AG04450 (cell line): ENCODE measurements at places on chromosomes 11 and 22. TPM values are rescaled to one million over a fixed set of nuclear protein-coding genes. Genes with fewer than 3 reads are reported as not detected.

DNA sequence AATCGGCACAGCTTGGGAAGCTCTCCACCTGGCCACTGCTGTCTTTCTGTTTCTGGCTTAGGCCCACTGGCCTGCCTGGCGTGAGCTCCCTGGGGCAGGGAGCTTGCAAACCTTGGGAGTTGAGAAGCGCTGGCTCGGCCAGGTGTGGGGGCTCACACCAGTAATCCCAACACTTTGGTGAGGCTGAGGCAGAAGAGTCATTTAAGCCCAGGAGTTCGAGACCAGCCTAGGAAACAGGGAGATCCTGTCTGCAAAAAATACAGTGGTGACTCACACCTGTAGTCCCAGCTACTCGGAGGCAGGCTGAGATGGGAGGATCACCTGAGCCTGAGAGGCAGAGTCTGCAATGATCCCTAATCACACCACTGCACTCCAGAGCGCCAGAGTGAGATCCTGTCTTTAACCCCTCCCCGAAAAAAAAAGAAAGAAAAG, 4.0 kb downstream of the AP5B1 start:
- DNase-seq: no peak

GRCh38 chr11:35766651-35767050, 104.1 kb downstream of the TRIM44 start:
- no peak for DNase-seq

DNA sequence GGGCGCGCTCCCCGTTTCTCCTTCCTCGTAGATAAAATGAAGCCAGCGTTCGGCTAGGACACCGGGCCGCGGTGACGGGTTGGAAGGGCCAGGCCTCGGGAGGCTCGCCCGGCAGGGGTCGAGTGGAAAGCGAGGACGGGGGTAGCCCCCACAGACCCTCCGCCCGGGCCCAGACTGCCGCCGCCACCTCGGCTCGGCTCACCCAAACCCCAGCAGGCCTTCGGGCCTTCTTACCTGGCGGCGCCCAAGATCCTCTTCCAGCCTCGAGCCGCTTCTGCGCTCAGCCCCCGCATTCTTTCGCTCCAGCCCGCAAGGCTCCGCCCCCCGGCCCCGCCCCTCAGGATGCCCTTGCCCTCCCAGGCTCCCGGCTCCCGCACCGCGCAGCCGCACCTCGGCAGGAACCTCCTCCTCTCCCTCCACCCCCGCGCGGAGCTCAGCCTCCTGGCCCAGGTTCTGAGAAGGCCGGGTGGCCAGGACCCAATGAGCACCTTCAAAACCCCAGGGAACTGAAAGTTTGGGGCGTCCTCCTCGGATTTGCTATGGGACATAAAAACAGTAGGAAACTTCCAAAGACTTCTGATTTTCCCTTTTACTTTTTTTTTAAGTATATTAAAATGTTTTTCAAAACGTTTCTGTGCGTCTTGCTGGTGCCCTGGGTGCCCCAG, at the start of gene CD59:
Gene CD59, minus strand, starts transcription at position 276 of the 665 bp plus-strand sequence. CDS start 13,978 bp downstream, outside the sequence.
- DNase-seq: peak; percentile 70

DNA sequence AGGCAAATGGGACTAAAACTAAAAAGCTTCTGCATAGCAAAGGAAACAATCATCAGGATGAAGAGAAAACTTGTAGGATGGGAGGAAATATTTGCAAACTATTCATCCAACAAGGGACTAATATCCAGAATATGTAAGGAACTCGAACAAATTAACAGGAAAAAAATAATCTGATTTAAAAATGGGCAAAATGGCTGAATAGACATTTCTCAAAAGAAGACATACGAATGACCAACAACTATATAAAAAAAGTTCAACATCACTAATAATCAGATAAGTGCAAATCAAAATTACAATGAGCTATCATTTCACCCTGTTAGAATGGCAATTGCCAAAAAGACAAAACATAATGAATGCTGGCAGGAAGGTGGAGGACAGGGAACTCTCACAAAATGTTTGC, 12.0 kb downstream of the OR52E1 start:
- no peak for DNase-seq

Gene RIMBP3C
- polyA plus RNA-seq: not detected in 2 replicates

Gene OR52I2
- polyA plus RNA-seq: not detected in 2 replicates

Gene SCGB1D2
- not detected in 2 replicates for polyA plus RNA-seq

Gene SLC22A8
- not detected in 2 replicates for polyA plus RNA-seq
